ENCODE measurements at places on chromosomes 3 and 15.

DNA sequence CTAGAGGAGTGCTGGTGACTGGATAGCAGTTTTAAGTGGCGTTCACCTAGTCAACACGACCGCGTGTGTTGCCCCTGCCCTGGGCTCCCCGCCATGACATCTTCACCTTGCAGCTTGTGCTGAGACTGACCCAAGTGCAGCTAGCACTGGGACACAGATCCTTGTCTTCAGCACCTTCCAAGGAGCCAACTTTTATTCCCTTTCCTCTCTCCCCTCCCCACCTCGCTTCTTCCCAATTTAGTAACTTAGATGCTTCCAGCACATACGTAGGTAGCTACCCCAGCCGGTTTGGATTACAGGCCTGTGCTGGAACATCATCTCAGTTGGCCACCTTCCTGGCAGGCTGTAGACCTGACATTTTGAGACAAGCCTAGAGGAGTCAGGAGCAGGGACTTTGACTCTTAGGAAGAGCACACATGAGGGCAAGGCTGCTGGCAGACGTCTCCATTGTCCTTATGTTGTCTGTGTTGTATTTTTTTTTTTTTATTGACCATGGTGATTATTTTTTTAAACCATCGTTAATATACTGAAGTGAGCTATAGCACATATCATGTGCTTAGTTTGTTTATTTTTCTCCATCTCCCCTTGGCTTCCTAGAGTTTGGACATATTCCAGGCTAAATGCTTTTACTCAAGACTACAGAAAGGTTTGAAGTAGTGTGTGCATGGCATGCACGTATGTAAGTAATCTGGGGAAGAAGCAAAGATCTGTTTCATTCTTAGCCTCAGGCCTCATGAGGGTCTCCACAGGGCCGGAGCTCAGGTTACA lies 61.1 kb downstream of the AAGAB start:
- no peak for DNase-seq

DNA sequence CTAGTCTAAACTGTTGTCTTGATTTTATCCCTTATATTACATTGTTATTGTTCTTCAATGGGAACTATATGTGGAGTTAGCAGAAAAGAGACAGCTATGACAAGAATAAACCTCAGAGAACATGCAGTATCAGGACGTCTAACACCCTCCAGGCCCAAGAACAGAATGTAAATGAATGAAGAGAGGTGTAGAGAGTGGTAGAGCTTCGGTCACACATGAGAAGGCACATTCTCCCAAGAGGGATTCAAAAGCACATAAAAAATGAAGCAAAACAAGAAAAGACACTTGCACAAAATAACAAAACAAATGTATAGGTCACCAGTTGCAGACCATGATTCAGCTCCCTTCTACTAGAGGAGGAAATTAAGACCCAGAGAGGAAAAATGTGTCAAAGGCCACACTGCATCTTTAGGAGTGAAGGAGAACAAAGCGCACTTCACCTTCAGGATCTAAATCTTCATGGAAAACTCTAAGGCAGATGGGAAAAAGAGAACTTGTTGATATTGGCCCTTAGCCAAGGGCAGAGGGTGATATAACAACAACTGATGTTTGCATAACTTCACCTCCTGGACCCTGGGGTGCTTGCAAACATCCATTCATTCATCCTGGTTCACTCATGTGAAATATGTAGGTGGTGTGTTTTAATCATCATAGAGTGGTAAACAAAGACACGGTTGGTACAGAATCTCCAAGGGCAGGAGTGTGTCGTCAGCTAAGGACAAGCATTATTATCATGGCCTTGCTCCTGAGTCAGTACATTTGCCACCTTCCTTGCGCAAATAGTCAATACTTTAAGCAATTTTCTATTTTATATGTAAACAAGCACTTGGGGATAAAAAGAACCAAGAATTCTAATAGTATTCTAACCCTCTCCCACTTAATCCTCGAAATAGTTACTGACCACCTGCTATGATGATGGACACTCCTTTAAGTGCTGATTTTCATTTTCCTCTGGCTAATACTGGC lies 8.8 kb downstream of the NEK10 start:
- no peak for DNase-seq

GRCh38 chr3:69250014-69250413 lies 127.6 kb upstream of the LMOD3 start:
- DNase-seq: no peak

GRCh38 chr3:158091531-158091930 lies 14.7 kb downstream of the SHOX2 start:
- no peak for DNase-seq

- no peak for DNase-seq
Measured at GRCh38 chr3:85074003-85074402, 115.2 kb downstream of the CADM2 start.

GRCh38 chr3:156649681-156650080 lies 24.7 kb upstream of the TIPARP start:
- DNase-seq: no peak

- DNase-seq: no peak
Measured at GRCh38 chr15:29070471-29071231, 184.9 kb downstream of the APBA2 start.

GRCh38 chr3:65508750-65509422 lies 529.8 kb downstream of the MAGI1 start:
- no peak for DNase-seq

GRCh38 chr3:68876112-68876713 lies 56.1 kb downstream of the TAFA4 start:
- no peak for DNase-seq

DNA sequence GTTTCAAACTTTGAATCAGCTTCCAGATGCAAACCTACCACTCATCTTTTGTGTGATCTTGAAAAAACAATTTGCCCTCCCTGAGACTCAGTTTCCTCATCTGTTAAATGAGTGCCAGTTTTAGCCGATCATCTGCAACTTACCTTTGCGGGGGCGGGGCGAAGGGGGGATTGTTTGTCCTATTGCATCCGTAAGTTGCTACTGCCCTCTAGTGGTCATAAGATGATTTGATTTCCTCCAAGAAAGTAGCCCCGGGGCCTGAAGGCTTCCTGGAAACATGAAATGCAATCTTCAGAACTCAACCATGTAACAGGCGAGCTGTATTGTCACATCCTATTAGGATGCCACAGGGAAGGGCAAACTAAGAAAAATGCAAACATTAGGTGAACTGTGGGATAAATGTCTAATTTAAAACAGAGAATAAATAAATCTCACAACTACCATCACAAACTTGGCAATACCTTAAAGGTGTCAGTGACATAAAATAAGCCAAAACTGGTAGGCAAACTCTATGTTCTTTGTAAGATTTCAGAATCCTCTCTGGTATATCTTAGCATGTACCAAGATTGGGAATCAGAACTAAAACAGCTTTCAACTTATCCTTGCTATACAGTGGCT lies 63.5 kb upstream of the CLDN18 start:
- DNase-seq: no peak

DNA sequence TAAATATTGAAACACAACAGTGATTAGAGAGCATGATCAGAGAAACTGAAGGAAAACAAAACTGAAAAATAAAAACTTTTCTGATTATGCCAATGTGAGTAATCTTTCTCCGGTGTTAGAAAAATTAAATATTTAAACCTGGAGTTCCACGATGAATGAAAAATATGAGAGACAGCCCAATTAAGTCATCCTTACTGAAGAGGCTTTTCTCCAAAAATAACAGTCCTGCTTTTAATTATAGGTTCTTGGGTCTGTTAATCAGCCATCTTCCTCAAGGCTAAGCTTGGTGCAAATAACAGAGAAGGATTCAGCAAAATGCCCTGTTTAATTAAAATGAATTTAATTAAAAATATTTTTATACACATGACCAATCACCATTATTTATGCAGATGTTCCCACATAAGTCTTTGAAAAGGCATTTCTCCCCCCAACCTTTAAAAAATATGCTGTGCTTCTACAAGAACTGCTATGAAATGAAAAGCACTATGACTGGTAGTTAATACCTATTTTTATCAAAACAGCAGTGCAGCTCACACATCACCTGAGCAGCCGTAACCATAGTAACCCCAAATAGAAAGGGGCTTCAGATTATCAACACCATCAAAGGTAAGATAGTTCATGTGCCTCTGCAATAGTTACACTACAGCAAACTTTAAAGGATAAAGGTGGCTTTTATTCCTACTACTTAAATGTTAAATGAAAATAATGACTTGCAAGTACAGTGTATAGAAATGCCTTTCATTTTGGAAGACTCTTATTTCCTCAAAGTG lies 175.7 kb downstream of the SLC9A9 start:
- DNase-seq: no peak

DNA sequence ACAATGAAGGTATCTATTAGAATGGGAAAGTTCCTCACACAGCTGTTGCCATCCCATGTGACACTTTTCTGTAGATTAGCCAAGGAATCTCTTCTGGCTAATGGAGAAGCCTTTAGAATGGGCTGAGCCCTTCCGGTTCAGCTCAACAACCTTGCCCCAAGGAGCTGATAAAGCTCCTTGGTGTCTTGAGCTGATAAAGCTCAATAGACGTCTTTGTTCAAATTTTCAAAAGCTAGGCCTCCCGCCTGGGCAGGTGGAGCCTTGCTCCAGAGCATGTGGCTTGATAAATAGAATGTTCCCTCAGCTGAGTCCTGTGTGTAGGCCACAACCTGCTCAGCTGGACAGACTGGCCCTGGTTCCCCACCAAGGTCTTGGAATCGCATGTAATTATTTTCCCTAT lies 7.2 kb upstream of the BNIP2 start:
- DNase-seq: no peak

- DNase-seq: no peak
Measured at GRCh38 chr3:2908693-2909351, 201.4 kb downstream of the IL5RA start.

All from cortex of kidney (tissue), 1 donor.